ENCODE measurements at places on chromosomes 1 and 21. TPM values are rescaled to one million over a fixed set of nuclear protein-coding genes. Genes with fewer than 3 reads are reported as not detected.

IGFN1 gene
- 0.82 TPM for total RNA-seq

OXCT2 gene
- total RNA-seq = 0.25 TPM

NBPF3 gene
- total RNA-seq = 6.4 TPM

FMO2 gene
- total RNA-seq = not detected

S1PR1 gene
- 0.07 TPM for total RNA-seq

OR10Z1 gene
- total RNA-seq = not detected

NR0B2 gene
- not detected for total RNA-seq

PLXNA2 gene
- total RNA-seq = 0.90 TPM

YTHDF2 gene
- total RNA-seq = 53.6 TPM

FOXO6 gene
- total RNA-seq = 0.49 TPM

Measured in A549 treated with ZK216348 at 1 μM for 4 hours (cell line).